Aorta (tissue), 5 donors: ENCODE measurements at places on chromosomes 2 and 18. TPM values are rescaled to one million over a fixed set of nuclear protein-coding genes. Genes with fewer than 3 reads are reported as not detected.

EMILIN2 gene
- 34.5 TPM for total RNA-seq

LMAN2L gene
- total RNA-seq = 11.3 TPM

FARP2 gene
- total RNA-seq = 49.1 TPM

NFATC1 gene
- 37.2 TPM for total RNA-seq

GRCh38 chr2:203533676-203534591, 1.2 kb downstream of the RAPH1 start:
- DNase-seq = no peak
